ENCODE measurements at places on chromosomes 3 and 15.

GRCh38 chr3:184366619-184367289 is 5.2 kb downstream of the POLR2H start:
- DNase-seq, result no peak

- no peak for DNase-seq
These were observed 205.0 kb downstream of the OPA1 start for GRCh38 chr3:193798051-193798450.

DNA sequence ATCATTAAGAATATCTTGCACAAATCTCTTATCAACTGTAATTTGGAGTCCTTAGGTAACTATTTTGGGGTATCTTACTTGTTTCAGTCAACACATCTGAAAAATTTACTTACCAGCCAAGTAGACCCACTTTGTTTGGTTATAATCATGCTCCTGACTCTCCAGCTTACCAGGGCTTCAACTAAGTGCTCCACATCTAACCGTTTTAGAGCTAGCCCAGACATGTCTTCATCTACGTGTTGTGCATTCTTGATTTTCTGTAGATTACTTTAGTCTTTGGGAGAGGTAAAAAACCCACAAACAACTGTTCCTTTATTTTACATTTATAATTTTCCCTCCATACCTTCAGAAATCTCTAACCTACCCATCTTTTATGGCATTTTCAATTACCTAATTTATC is 17.2 kb downstream of the EAF2 start:
- DNase-seq, result no peak

GRCh38 chr15:63350178-63350621 is 31.4 kb downstream of the CA12 start:
- DNase-seq, result no peak

DNA sequence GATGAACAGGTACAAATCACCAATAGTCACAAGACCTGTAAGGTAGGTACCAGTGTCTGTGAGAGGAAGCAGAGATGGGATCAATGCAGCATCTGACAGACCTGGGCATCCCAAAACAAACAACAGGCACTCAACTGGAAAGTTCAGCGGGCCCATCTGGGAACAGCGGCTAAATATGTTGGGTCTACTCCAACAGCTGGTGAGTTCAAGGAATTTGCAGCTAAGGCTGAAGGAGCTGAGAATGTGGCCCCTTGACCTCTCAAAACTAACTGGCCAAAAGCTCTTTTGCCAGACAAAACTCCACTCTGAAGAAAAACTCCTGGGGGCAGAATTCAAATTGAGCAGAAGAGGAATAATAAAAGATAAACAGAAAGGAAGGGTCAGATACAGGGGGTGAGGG is 24.4 kb downstream of the AVEN start:
- DNase-seq, result no peak

- no peak for DNase-seq
These were observed 79.8 kb downstream of the RBPMS2 start for GRCh38 chr15:64695561-64695992.

GRCh38 chr3:20773320-20773984 is 587.4 kb upstream of the SGO1 start:
- DNase-seq, result no peak

DNA sequence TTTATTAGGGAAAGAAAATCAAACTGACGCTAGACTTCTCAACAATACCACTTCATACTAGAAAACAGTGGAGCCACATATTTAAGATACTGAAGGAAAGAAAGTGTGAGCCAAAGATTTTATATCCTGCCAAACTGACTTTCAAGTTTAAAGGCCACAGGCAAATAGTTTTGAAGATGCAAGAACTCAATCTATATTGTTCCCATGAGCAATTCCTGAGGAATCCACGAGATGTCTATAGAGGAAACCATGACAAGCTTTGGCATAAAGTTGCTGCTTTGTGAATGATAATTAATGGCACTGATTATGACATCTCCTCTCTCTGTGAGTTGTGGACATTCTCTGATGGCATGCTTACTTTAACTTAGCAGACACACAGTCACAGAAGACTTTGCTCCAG is 276.1 kb upstream of the GOLGA6L4 start:
- DNase-seq, result no peak

DNA sequence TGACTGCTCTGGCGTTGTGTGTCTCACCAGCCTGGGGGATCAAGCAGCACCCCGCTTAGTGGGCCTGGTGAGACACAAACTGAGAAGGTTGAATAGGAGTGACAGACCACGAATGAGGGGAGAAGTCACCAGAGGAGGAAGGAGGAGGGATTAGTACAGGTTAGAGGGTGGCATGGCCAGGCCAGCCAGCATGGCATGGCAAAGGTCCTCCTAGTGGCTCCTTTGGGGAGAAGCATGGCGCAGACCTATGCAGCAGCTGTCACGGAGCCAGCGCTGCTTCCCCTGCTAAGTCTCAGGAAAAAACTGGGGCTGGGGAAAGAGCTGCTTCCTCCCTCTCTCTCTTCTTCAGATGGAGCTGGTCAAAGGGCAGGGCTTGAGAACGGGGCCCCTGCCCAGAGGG is 48.6 kb downstream of the ZDHHC3 start:
- no peak for DNase-seq

- no peak for DNase-seq
These were observed 3.2 kb downstream of the CHST2 start for GRCh38 chr3:143122608-143123352.

DNA sequence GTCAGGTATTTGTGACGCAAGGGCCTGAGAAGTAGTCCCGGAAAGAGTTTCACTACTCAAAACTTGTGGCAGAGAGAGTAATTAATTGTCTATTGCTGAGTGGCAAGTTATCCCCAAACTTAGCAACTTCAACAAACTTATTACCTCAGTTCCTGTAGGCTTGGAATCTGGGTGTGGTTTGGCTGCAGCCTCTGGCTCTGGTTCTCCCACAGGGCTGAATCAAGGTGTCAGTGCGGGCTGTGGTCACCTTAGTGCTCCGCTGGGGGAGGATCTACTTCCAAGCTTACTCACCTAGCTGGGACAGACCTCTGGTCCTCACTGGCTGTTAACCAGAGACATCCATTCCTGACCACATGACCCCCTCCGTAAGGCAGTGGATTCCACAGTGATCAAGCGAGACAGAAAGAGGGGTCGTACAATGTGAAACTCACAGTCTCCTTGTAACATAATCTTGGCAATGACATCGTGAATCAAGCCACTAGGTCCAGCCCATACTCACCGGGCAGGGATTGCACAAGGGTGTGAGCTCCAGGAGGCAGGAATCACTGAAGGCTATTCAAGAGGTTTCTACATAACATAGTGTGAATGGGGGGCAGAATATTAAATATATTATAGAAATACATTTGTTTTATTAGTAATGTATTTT is 138.3 kb downstream of the RYR3 start:
- DNase-seq, result no peak

- DNase-seq, result no peak
These were observed 481 bp downstream of the ADAMTS17 start for GRCh38 chr15:100341239-100341749.

DNA sequence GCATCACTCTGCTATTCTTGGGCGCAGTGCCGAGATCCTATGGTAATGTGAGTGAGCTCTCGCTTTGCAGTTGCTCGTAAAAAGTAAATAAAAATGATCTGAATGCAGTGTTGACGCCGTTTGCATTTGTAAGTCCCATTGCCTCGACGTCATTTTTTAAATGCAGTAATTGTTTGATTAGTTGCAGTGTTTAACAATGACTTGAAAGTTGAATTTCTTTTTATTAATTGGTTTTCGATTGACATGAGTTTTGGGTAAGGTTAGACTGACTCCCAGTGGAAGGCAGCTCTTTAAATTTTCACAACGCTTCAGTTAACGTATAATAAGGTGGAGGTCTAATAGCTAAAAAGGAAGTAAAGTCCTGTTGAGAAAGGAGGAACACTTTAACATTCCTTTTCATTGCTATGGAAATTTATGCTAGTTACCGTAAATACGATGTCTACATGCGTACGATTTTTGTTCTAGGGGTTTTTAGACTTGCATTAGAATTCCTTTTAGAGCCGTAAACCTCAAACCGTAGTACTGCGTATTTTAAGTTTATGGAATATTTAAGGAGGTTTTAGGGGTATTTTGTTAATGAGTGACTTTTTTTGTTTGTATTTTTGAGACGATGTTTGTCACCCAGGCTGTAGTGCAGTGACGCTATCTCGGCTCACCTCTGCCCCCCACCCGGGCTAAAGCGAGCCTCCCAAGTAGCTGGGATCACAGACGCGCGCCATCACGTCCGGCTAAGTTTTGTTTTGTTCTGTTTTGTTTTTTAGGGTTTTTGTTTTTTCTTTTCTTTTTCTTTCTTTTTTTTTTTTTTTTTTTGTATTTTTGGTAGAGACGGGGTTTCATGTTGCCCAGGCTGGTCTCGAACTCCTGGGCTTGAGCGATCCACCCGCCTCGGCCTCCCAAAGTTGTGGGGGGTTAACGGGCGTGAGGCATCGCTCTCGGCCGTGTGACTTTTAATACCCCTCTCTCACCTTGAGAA is 1.4 kb downstream of the MORF4L1 start:
- DNase-seq, result no peak

DNA sequence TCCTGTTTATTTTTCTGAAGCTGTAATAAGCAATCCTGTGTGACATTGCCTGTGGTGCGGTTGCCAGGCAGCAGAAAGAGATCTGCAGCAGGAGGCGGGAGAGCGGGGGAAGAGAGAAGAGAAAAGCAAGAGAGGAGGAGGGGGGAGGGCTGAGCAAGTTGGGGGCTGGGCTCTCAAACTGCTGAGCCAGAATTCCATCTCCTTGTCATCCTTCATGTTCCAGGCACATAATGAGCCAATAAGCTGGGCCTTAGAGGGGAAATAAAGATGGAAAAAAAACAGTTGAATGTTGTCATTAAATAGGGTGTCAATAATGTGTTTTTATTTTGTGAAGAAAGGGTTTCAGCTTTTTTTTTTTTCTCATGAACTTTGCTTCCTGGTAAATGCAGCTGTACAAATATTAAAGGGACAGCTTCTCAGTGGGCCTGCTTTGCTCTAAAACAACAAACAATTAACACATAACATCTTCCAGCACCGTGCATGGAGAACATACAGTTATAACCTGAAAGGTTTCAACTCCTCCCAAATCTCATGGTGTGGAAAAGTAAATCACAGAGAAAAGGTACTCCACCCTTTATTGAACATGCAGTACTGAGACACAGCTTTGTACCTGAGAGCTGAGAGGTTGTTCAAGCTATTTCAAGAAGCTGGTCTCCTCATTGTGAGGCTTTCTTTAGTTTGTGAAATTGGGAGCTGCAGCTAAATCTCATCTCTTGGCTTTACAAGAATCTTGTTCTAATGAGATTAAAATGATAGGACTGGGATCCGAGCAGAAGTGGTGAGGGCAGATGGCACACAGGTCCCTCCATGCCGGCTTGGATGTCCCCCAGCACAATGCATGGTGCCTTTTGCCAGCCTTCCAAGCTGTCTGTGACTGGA is 451.1 kb upstream of the KCNMB2 start:
- DNase-seq, result no peak

DNA sequence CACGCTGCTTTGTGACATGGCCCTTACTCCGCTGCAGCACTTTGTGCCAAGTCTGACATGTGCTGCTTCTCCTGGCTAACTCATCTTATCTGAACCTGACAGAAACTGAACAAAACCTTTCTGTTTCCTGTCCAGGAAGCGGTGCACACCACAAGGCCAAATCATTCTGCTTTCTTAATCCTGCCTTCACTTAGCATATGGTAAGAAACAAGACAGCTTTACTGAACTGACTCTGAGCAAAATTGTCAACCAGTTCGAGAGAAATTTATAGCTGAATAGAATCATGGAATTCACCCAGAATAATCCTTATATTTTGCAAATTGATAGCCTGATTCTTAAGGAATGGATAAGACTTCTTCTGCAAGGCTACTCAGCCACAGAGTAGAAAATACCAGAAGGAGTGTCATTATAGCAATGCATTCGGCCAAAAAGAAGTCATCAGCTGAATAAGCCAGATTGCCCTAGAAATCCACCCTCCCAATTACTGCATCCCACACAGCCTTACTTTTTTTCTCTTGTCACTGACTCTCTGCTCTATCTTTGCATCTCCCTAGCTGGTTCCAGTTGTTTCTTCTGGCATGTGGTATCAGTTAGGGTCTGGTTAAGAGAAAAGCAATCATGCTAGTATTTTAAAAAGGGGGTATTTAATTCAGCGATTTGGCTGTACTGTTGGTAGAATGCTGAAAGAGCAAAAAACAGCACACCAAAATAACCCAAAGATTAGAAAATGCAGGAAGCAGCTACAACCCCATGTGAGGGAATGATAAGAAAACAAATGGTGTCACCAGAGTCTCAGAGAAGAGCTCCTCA is 41.6 kb upstream of the STRIT1 start:
- no peak for DNase-seq

DNA sequence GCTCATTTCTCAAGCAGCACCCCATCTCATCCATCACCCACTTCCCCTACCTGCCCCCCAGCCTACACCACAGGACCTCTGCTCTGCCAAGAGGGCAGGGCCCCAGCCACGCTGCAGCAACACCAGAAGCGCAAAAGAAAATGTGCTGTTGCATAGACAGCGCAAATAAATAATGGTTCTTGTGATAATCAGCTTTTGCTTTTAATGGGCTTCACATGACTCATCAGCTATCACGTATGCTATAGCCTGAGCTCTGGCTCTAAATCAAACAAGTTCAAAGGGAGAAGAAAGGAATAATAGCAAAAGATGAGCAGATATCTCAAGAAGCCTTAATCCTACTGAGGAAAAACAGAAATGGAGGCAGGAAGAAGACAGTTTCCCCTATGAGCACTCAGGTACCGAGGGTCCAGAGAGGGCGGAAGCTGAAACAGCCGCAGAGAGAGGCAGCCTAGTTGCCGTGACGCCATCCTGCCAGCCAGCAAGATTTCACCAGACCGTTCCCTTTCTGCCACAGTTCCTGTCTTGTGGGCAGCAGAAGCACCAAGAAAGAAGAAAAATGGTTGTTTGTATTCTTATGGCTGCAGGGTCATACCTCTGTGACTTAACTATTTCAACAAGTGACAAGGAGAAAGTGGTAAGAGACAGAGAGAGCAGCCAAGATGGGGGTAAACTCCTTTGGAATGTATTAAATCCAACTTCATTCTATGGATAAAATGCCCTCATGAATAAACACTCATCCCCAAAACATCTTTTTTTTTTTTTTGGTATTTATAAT is 22.0 kb downstream of the RAB27A start:
- peak; percentile 70 for DNase-seq

DNA sequence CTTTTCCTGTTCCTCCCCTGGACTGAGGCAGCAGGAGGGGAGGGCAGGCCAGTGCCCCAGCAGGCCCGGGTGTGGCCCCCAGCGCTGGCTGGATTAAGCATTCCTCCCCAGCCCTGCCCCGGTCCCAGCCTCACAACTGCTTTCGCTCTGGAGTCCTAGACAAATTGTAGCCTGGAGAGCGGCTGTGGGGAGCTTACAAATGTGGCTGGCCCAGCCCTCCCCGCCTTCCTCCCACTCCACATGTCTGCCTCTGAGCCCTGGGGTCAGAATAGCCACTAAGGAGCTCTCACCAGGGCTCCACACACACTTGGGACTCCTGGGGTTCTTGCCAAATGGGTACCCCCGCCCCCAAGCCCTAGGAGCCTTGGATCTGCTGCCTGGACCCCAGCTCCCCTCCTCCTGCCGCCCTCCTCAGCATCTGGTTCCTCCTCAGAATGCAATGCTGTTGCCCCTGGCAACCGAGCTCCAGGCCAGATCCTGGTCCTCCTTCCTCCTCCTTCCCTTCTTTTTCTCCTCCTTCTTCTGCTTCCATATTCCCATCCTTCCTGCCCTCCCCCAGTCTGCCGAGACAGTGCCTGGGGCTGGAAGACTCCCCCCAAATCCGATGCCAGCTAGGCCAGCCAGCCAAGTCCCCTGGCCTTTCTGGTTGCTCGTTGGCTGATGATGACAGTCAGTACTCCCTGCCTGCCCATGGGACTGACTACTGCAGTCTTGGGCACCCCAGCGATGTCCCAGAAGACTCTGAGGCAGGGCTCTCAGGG is 91.1 kb downstream of the LINGO1 start:
- DNase-seq, result no peak

GRCh38 chr3:107367353-107367752 is 9.9 kb upstream of the CCDC54 start:
- no peak for DNase-seq

Data from activated CD8-positive, alpha-beta memory T cell treated with anti-CD3 and anti-CD28 coated beads for 1 hour (primary cell).